Left lung (tissue), 14 donors: ENCODE measurements at places on chromosomes 2 and 18.

DNA sequence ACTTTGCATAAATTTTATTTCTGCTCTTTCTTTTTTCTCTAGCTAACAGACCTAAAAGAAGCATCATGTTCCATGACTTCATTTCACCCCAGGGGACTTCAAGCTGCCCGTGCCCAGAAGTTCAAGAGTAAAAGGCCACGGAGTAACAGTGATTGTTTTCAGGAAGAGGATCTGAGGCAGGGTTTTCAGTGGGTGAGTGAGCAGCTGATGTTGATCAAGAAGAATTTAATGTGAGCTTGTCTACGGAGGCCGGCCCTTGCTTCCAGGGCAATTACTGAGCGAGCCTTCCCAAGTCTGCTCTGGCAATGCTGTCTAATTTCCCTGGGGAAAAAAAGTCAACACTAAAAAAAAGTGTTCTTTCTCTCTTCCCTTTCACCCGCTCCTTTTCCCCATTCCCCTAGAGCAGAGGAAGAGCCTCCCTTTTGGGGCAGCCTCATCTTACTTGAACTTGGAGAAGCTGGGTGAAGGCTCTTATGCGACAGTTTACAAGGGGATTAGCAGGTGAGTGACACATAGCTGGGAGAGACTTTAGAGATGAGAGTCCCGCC is 1.2 kb downstream of the CDK15 start:
- DNase-seq = peak; percentile 24

GRCh38 chr18:75407468-75408437 is 19.8 kb downstream of the SMIM21 start:
- DNase-seq = no peak

GRCh38 chr2:65504814-65505697 is 72.7 kb upstream of the SPRED2 start:
- DNase-seq = peak; percentile 10

- DNase-seq = no peak
These were observed 5.2 kb upstream of the COMMD1 start for GRCh38 chr2:61900281-61900680.

- no peak for DNase-seq
These were observed 95.0 kb downstream of the RNF144A start for GRCh38 chr2:7012141-7012764.

- no peak for DNase-seq
These were observed 69.2 kb downstream of the CD28 start for GRCh38 chr2:203775684-203776083.
